ENCODE measurements at places on chromosomes 2 and 18.

GRCh38 chr2:31579996-31580320 lies 780 bp downstream of the SRD5A2 start:
- DNase-seq, result peak; percentile 44

DNA sequence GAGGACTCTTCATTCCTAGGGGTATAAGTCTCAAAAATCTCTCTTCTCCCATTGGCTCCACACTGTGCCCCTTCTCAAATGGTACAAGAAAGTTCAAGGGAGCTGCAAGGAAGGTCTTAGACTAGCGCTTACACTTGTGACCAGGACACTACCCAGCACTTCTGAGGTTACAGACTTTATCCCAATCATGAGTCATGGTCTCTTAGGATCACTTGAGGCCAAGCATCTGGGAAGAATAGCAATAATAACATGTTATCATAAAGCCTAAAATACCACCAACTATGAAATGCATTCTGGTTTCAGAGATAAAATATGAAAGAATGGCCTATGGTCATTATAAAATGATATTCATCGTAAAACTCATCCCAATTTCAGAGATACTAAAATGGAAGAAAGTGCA lies 309.9 kb upstream of the PKDCC start:
- no peak for DNase-seq

DNA sequence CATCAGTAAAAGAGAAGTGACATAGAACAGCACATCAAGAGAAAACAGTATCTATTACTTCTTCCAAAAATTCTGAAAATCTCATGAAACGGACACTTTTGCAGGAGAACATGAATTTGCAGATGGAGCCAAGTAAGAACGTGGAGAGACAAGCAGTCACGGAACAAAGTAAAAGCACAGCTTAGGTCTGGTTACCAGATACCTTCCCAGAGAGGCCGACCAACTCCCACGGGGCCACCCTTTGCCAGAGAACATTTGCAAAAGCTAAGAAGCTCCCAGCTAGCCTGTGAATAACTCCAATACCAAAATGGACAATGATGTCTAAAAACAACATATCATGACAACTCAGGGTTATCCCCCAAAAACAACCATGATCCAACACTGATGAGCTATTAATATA lies 38.9 kb downstream of the THAP4 start:
- no peak for DNase-seq

DNA sequence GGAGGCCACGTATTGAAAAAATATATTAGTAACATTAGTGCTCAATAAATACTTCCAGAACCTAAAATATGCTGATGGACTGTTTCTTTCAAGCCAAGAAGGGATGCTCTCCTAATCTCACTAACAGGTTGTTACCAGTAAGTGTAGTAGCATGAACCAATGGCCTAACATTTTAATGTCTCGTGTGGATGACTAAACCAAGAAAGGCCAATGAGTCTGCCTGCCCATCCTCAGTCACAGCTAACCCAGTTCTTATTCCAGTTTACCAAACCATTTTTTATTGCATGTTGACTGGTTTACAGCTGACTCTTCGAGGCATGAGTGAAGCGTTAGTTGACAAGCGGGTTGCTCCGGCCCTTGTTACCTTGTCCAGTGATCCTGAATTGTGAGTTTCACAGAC lies 45.1 kb upstream of the TNFRSF11A start:
- DNase-seq, result no peak

- no peak for DNase-seq
These were observed 25.1 kb upstream of the PLB1 start for GRCh38 chr2:28470759-28471158.

GRCh38 chr2:96906729-96907114 lies 36.8 kb upstream of the SEMA4C start:
- no peak for DNase-seq

DNA sequence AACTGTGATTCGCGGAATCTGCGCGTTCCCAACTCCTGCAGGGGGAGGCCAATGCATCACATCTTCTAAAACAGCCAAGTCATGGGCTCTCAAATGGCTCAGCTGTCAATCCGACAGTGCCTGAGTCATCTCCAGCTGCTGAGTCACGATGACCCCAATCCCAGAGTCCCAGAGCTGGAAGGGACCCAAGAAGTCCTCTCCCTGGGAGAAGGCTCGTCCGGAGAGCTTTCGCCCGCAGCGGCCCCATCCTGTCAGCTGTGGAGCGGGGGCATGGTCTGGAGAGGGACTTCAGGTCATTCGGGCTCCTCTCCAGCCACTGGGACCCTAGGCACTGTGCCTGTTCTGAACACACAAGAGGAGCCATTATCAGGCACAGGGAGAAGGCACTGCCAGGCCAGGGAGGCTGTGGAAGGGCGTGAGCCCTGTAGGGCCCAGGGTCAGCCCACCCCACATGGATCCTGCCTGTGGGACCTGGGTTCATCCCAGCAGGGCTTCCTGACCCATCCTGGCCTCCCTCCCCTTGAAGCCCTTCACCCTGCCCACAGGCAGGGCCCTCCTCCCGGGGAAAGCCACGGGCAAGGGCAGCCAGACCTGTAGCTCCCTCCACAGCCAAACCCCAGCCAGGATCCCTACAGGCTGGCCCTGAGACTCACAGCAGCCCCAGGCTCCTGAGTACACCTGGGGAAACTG lies 47.6 kb upstream of the GPC1 start:
- peak; percentile 40 for DNase-seq

DNA sequence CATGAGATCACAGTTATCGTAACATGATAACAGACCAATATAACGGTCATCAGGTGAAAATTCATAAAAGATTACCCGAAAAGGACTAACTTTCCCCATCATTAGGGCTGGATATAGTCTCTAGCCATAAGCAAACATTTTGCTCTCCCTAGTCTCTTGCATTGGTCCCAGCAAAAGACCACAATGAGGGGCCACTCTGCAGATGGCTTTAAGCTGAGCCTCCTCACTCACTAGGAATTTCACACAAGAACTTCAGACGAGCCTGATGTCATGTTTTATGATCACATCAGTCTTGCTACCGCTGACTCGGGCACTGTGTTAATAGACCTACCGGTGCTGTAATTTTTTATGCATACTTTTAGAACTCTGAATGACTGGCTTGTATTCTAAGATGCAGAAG lies 35.2 kb downstream of the STK17B start:
- no peak for DNase-seq
